ENCODE measurements at places on chromosomes 12 and 14.

DNA sequence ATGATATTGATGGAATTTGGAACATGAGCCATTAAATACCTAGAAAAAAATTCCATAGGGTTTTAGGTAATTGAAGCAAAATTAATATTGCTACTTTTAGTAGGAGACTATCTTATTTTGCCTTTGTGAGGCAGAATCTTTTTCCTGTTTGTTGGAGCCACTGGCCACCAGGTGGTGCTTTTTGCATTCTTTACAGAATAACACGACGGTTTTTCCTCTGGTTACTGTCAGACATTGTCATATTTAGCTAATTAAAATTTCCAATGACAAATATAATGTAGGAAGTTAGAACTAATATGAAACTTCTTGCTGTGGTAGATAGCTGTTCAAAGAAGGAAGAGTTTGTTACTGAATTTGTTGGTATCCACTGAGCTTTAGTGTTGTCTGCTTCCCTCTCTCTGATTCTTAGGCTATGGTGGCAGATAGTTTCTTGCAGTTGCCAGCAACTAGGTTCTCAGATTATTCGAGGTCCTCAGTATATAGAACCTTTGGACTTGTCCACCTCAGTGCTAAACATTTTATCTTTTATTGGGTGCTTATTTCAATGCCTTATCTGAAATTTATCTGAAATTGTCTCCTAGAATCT, 25.7 kb downstream of the RAB21 start:
- peak; percentile 39 for DNase-seq

- DNase-seq, result no peak
These were observed 4.7 kb downstream of the TMEM263 start for GRCh38 chr12:106960443-106960842.

DNA sequence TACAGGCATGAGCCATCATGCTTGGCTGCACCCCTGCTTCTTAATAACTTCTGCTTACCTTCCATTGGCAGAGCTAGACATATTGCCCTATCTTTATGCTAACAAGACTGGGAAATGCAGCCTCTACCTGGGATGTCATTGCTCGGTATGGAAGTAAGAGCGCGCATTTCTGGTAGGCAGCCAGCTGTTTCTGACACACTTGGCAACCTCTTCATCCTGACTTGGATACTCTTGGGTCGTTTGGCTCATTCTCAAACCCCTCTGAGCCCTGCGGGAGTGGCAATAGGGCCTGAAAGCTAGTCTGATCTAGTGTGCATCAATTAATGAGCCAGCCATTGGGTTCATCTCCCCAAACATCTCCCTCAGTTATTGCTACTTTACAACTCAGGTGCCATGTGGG, 5.4 kb upstream of the PLBD1 start:
- DNase-seq, result no peak

- no peak for DNase-seq
These were observed 177.7 kb upstream of the FRMD6 start for GRCh38 chr14:51473808-51474565.

- DNase-seq, result no peak
These were observed 203.8 kb downstream of the RBM19 start for GRCh38 chr12:113762155-113762881.

GRCh38 chr12:91877022-91877421, 268.6 kb downstream of the BTG1 start:
- peak; percentile 4 for DNase-seq

GRCh38 chr14:44508834-44509233, 1.8 kb upstream of the FSCB start:
- no peak for DNase-seq

GRCh38 chr12:26338586-26339572, 143.5 kb downstream of the SSPN start:
- DNase-seq, result no peak

DNA sequence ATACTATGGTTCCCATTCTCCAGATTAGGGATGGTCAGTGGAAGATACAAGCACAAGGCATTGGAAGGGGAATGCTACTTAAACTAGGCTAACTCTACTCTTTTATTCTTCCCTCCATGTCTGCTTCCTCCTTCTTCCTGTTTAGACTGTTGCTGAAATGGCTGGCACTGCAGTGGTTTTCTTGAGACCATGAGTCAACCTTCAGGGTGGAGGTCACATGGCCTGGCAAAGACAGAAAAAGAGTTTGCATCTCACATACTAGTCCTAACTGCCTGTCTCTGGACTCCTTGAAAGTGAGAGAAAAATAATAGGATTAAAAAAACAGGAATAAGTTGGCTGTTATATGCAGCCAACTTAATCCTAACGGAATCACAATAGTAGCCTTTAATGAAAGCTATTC, 37.0 kb downstream of the ALDH1L2 start:
- DNase-seq, result no peak

- DNase-seq, result no peak
These were observed 20.3 kb downstream of the SYNE3 start for GRCh38 chr14:95496111-95496681.

GRCh38 chr12:22321018-22321605, 13.4 kb downstream of the ST8SIA1 start:
- no peak for DNase-seq

DNA sequence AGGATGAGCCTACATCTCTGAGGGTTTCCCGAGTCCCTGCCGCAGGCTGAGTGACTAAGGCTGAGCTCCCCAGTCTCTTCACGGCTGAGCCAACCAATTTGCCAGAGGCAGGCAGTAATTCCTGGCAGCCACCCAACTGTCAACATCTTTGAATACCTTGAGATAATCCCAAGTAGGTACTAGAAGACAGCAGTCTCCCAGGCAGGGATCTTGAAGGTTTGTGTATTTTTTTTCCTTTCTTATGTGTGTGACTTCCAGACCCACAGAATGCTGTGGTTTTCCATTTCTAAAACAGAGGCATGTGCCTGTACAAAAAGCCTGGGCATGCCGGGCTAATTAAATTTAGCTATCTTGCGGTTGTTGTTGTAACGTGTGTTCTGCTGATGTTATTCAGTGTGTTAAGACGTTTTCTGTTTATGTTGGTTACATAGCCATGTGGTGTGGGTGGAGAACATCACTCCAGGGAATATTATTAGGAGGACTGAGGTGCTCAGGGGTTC, 155.5 kb downstream of the ANO2 start:
- DNase-seq, result no peak
